Naive thymus-derived CD8-positive, alpha-beta T cell (primary cell): ENCODE measurements at places on chromosomes 2 and 18. TPM values are rescaled to one million over a fixed set of nuclear protein-coding genes. Genes with fewer than 3 reads are reported as not detected.

The POTEJ gene
- polyA plus RNA-seq: not detected

The CNTNAP5 gene
- not detected for polyA plus RNA-seq

The FAHD2B gene
- polyA plus RNA-seq: 18.8 TPM

The RGPD3 gene
- 0.06 TPM for polyA plus RNA-seq

The SLC5A7 gene
- not detected for polyA plus RNA-seq

The EFR3B gene
- 0.06 TPM for polyA plus RNA-seq

The FAHD2A gene
- 21.5 TPM for polyA plus RNA-seq
